ENCODE measurements at places on chromosomes 4 and X. TPM values are rescaled to one million over a fixed set of nuclear protein-coding genes. Genes with fewer than 3 reads are reported as not detected.

The RHOXF2 gene
- total RNA-seq, result not detected

GRCh38 chr4:141376769-141377168 lies 156.1 kb downstream of the ZNF330 start:
- DNase-seq, result no peak

- no peak for DNase-seq
Observed at GRCh38 chrX:17964871-17965270, 103.8 kb upstream of the RAI2 start.

GRCh38 chr4:44716597-44716996 lies 9.8 kb downstream of the GNPDA2 start:
- DNase-seq, result no peak

DNA sequence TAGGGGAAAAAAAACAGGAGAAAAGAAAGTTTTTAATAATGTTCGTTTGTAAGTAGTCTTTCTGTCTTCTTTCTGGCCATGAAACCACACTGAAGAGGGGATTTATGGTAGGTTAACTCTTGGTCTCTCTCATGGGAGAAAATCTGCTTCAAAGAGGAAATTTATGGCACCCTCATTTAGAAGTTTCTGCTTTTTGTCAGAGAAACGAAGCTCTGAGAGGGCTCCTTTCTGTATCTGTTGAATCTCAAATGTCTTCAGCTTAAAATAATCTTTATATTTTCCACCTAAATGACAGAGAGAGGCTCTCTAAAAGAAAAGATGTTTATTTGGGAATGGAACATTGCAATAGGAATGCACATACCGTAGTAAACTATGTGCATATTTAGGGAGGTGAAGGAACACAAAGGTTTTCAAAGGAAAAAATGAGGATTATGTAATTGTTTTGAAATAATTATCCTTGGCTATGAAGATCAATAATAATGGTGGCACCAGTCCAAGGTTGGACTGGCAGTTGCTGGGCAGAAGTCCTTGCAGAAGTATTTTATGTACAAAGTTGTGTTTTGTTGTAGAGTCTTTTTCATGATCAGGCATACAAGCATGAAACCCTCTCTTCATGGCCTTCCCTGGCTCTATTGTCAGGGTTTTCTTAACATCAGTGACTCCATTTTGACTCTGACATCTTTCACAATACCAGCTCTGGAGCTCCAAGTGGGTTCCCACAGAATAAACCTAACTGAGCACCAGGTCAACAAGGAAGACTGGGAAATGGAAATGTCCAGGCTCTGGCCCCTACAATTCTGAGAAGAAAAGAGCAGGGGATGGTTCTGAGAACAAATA lies 53.0 kb upstream of the HPSE start:
- DNase-seq, result no peak

DNA sequence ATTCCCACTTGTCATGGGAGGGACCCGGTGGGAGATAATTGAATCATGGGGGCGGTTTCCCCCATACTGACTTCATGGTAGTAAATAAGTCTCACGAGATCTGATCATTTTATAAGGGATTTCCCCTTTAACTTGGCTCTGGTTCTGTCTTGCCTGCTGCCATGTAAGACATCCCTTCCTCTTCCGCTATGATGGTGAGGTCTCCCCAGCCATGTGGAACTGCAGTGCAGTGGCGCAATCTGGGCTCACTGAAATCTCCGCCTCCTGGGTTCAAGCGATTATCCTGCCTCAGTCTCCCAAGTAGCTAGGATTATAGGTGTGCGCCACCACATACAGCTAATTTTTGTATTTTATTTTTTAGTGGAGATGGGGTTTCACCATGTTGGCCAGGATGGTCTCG lies 2.9 kb downstream of the HPGDS start:
- DNase-seq, result no peak

The SPATA18 gene
- 4.7 TPM for total RNA-seq

The ALB gene
- 1.4 TPM for total RNA-seq

DNA sequence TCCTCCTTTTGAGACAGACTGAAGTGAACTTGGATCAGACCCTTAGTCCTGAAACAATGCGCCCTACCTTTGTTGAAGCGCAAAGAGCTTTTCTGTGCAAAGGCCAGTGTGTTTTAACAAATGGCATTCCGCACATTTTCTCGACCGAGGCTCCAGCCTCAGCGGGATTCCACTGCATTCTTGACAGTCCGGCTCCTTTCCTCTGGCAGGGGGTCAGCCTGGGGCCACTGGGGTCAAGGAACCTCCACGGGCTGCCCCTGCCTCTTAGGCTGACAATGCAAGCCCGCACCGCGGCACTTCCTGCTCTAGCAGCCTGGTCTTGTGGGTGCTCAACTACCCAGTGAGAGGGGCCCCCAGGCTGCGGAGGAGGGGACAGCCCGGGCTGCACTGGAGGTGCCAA lies 47.2 kb upstream of the TFDP3 start:
- no peak for DNase-seq
